ENCODE measurements at places on chromosomes 1 and 21. TPM values are rescaled to one million over a fixed set of nuclear protein-coding genes. Genes with fewer than 3 reads are reported as not detected.

DNA sequence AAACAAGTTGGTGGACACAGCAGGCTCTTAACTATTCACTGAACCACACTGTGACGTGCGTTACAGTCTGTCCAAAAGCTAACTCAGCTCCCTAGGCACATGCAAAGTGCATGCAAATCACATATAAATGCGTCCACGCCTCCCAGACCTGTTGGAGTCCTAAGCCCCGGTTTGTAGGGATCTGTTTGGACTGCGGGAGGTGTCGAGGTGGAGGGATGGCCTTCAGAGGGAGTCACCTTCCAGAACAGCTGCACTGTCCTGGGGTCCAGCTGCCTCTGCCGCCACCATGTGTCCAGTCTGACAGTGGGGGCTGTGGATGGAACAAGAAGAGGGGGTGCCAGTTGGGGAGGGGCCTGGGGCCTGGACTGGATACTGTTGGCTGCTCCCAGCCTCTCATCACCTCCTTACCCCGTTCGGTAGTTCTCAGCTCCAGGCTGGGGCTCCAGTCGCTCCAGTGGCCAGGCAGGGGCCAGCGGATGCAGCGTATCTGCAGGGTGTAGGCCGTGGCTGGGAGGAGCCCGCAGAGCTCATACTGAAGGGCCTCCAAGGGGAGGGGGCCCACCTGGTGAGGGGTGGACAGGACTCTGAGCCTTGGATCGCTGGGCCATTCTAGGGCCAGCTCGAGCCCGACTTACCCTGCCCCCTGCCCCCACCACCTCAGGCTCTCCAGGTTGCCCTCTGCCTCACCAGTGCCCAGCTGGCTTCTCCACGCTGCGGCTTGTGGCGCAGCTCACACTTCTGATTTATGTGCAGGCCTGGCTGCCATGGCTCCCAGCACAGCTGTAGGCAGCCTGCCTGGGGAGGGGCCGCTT lies 7.9 kb upstream of the MRPS15 start:
- no peak for DNase-seq
- no peak overlapping the region for H3K4me3 ChIP-seq
- no peak overlapping the region for H3K27ac ChIP-seq
- no peaks in the 10 kb centered on the region for H3K4me1 ChIP-seq
- H3K27me3 ChIP-seq, result no peaks in the 10 kb centered on the region

- peaks cover 9% of the 10 kb centered on the region for H3K36me3 ChIP-seq
- peaks cover 55% of the 10 kb centered on the region for H3K4me1 ChIP-seq
- peak overlapping the region; percentile 83 for H3K27ac ChIP-seq
These were observed 1.4 kb downstream of the LAD1 start for GRCh38 chr1:201397675-201398074.

DNA sequence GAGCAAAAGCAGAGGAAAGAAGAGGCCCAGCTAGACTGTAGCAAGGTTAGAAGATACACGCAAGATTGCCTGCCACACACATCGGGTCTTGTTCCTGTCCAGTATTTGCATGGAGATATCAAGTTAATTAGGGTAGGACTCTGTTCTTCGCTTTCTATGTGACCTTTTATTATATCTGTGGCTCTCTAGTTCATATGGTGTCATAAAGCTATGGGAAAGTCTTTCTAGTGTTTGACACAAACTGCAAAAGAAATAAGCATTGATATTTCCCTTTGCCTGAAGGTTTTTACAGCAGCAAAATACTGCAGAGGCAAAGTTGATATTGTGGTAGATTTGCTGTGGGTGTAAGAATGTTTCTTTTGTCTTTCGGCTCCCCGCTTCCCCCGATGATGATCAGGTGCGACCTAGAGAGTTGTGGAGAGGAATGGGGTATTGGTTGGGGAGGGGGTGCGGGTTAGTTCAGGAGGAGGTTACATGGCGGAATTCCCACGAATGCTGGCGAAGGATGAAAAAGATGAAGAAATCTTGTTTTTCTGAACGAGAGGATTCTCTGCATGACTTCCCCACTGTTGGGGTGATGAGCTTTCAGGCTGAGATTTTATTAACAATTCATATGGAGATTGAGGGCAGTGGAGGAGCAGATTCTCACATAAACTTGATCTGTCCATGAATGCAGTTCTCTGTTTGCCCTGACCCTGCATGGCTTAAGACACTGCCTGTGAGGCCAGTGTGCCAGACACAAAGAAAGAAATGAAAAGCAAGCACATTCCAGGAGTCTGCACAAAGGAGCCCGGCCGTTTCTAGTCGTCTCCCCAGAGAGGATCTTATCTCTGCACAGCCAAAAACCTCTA lies 550.2 kb downstream of the USP25 start:
- no peaks in the 10 kb centered on the region for H3K27me3 ChIP-seq
- H3K4me3 ChIP-seq, result no peak overlapping the region
- no peaks in the 10 kb centered on the region for H3K36me3 ChIP-seq
- no peak for DNase-seq

DNA sequence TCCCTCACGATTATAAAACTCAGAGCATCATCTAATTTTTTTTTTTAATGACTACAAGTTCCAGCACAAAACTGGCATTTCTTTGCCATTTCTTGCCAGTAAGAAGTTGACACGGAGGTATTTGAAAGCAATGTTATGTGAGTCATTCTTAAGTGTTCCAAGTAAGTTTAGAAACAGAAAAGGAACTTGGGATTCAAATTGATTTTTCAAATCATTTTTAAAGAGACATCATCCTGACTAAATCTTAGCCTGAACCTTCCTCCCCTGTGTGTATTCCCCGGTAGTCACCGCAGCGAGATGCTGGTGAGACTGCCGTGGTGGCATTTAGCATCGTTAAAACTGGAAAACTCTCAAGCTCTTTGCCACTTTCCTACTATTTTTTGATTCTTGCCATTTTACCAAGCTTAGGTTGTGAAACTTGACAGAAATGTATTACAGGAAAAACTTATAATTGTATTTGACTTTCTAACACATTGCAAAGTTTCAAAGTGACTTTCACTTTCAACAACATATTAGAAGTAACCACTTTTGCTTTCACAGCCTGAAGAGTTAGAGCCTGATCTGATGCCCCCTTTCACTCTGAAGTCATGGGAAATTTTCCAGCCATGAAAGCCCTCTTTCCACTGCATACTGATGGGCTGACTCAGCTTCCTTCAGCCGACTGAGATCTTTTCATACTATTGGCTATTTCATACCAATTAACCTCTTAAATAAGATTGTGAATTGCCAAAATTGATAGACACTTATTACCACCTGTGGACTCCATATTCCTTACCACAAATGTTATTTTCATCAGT lies 61.4 kb downstream of the OLFML2B start:
- no peaks in the 10 kb centered on the region for H3K36me3 ChIP-seq
- H3K4me3 ChIP-seq, result no peak overlapping the region
- DNase-seq, result peak; percentile 7

The PTPN14 gene
- 37.5 TPM for total RNA-seq

GRCh38 chr1:173332026-173332425 lies 124.9 kb upstream of the TNFSF4 start:
- no peaks in the 10 kb centered on the region for H3K27me3 ChIP-seq
- H3K4me3 ChIP-seq, result no peak overlapping the region
- H3K4me1 ChIP-seq, result peaks cover 5% of the 10 kb centered on the region
- no peak overlapping the region for H3K27ac ChIP-seq

The PLA2G2A gene
- not detected for total RNA-seq

The FBXO2 gene
- total RNA-seq, result 81.1 TPM

DNA sequence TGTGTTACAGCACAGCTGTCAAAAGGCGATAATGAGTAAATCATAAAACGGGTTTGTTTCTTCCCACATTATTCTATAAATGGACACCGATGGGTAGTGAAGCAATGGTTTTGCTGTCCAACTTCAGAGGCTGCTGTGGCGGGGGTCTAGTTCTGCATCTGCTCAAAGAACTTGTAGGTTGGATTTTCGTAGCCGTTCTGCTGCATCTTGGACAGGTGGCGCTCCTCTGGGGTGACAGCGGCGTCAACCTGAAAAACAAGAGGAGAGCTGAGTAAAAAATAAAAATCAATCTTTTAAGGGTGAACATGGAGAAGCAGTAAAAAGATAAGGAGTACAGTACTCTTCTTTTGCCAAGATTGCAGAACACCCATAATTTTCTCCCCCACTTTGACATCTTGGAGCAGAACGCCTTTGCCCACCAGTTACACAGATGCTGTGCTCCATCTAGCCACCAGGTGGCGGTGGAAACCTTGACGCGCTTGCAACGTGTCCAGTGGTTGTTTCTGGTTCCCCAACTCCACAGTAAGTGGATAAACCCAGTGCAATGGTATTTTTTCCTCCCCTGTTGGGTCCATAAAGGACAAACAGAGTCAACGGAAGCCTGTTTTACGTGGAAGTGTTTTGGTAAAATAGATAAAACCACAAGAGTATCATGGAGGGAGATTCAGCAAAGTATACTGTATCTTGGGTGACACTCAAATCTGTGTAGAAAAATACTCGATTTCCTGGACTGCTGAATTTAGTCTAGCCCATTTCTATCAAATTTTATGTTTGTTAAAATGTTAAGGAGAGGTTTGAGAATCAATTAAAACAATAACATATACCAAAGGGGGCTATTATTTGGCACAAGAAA lies 147.0 kb downstream of the GABPA start:
- peaks cover 7% of the 10 kb centered on the region for H3K36me3 ChIP-seq
- no peak overlapping the region for H3K27ac ChIP-seq
- no peaks in the 10 kb centered on the region for H3K27me3 ChIP-seq

DNA sequence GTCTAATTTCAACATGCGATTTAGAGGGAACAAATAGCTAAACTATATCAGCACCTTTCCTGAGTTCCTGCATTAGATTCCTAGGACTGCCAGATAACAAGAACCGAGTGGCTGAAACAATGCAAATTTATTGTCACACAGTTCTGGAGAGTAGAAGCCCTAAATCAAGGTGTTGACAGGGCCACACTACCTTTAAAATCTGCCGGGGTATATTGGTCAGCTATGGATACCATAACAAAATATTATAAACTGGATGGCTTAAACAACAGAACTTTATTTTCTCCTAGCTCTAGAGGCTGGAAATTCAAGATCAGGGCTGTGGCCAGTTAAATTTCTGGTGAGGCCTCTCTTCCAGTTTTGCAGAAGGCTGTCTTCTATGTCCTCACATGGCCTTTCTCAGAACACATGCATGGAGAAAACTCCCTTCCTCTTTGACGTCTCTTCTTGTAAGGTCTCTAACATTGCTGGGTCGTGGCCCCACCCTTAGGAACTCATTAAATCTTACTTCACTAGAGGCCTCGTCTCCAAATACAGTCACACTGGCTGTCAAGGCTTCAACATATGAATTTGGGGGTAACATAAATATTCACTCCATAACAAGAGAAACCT lies 144.3 kb downstream of the FCRL5 start:
- H3K4me3 ChIP-seq, result no peak overlapping the region
- H3K27me3 ChIP-seq, result peaks cover 3% of the 10 kb centered on the region
- DNase-seq, result no peak

DNA sequence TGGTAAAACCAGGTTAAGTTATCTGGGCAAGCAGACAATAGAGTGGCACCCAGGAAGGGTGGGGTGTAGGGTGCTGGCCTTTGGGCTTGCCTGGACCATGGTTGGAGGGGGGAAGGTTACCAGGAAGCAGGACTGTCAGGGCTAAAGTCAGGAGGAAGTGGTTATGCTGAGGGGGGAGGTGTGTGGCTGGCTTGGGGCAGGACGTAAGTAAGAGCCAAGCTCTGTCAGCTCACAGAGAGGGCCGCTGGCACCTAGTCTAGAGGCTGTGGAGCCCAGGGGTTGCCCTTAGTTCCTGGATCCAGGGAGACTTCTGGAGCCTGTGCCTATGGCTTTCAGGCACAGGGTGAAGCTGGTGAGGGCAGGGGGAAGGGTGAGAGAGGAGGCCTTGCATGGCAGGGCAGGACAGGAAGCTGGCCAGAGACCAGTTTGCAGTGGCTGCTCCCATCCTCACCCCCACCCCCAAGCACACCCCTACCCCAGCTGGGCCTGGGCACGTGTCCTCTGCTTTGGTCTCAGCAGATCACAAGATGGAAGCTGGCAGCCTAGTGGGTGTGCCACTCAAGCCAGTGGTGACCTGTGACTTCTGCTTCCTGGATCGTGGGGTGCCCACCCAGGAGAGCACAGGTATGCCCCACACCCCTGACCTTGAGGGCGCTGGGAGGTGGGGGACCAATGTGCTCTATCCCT lies 20.5 kb upstream of the SMYD3 start:
- no peak for DNase-seq
- no peak overlapping the region for H3K27ac ChIP-seq
- H3K36me3 ChIP-seq, result no peaks in the 10 kb centered on the region
- no peaks in the 10 kb centered on the region for H3K27me3 ChIP-seq
- no peak overlapping the region for H3K4me3 ChIP-seq

DNA sequence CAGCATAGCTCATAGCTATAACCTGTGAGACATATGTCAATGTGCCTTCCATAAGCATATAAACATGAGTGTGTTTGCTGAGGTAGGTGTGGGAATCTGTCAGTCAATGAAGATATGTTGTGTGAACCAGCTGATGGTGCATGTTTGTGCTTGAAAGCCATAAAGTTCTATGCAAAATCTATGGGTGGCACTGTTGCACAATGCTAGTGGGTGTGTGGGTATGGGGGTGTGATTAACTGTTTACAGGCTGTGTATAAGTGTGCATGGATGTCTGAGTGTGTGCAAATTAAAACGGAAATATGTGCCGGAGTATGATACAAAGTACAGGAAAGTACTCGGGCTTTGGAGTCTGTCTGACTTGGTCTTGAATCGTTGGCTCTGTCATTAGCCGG lies 1.0 kb upstream of the ATP2B4 start:
- no peaks in the 10 kb centered on the region for H3K27me3 ChIP-seq
- no peak for DNase-seq
- H3K27ac ChIP-seq, result no peak overlapping the region
- no peaks in the 10 kb centered on the region for H3K36me3 ChIP-seq
- H3K4me3 ChIP-seq, result peak overlapping the region; percentile 64

The SELL gene
- 4.1 TPM for total RNA-seq

GRCh38 chr1:33295023-33295422 lies 25.9 kb downstream of the A3GALT2 start:
- no peaks in the 10 kb centered on the region for H3K27me3 ChIP-seq
- DNase-seq, result no peak
- H3K36me3 ChIP-seq, result no peaks in the 10 kb centered on the region

- peak; percentile 13 for DNase-seq
- H3K36me3 ChIP-seq, result no peaks in the 10 kb centered on the region
- no peak overlapping the region for H3K4me3 ChIP-seq
- no peaks in the 10 kb centered on the region for H3K27me3 ChIP-seq
- no peaks in the 10 kb centered on the region for H3K4me1 ChIP-seq
These were observed 20.9 kb upstream of the HSPA13 start for GRCh38 chr21:14403681-14404318.

The FCGR3B gene
- total RNA-seq, result not detected

GRCh38 chr1:18854331-18855025 lies 5.0 kb downstream of the TAS1R2 start:
- no peaks in the 10 kb centered on the region for H3K36me3 ChIP-seq
- DNase-seq, result no peak
- H3K27me3 ChIP-seq, result peaks cover 16% of the 10 kb centered on the region
- H3K4me3 ChIP-seq, result no peak overlapping the region

DNA sequence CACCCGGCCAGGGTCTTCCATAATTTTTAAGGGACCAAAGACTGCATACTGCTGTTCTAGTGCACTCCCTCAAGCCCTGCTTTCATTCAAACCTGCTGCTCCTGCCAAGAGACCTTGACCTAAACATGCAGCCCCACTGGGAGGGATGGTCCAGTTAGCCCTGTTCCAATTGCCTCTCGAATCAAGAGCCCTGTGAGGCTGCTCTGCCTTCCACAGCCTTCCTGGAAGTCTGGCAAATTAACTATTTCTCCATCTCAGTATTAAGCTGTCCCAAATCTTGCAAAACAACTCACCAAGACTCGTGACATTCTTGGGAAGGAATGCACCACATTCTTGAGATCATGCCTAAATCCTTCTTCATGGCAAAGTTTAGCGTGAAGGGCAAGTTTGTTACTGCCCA lies 231.3 kb downstream of the C1orf94 start:
- no peaks in the 10 kb centered on the region for H3K36me3 ChIP-seq
- H3K27me3 ChIP-seq, result peaks cover 21% of the 10 kb centered on the region
- H3K27ac ChIP-seq, result no peak overlapping the region
- H3K4me3 ChIP-seq, result no peak overlapping the region
- DNase-seq, result no peak

GRCh38 chr1:86154571-86155050 lies 2.0 kb downstream of the COL24A1 start:
- H3K36me3 ChIP-seq, result no peaks in the 10 kb centered on the region
- no peaks in the 10 kb centered on the region for H3K27me3 ChIP-seq
- no peak for DNase-seq

Data from HCT116 (cell line).